ENCODE measurements at places on chromosomes 13 and 19.
A peak's percentile ranks its signal among the peaks of the same experiment; 100 is the strongest.

GRCh38 chr13:102580552-102581169 lies 16.1 kb upstream of the TPP2 start:
- peak; percentile 72 for DNase-seq

- DNase-seq: no peak
Measured at GRCh38 chr19:7265963-7266362, 28.3 kb downstream of the INSR start.

- no peak for DNase-seq
Measured at GRCh38 chr19:33248954-33249613, 23.4 kb upstream of the SLC7A10 start.

DNA sequence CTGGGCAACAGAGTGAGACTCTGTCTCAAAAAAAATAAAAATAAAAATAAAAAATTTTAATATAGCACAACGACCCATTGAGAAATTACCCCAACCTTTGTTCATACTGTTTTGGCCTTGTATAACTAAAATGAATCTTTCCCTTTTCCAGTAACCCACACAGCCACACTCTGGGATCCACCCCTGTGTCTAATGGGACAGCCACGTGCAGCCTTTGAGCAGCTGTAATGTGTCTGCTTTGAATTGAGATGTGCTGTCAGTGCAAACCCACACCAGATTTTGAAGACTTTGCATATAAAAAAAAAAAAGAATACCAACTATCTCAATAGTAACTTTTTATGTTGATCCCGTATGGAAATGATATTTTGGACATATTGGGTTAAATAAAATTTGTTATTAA lies 112.7 kb upstream of the UBL3 start:
- DNase-seq: no peak

DNA sequence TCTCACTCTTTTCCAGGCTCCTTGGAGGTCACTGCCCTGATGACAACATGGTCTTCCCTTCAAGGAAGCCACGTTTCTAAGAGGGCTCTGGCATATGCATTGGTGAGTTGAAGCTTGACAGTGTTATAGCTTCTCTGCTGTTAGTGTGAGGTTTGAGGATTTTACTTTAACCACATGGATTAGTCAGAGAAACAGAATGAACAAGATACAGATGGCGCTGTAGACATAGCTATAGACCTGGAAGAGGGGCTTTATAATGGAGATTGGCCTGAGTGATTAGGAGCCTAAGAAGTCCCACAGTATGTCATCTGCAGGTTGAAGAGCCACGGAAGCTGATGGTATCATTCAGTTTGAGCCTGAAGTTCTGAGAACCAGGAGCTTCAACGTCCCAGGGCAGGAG lies 18.4 kb upstream of the URI1 start:
- DNase-seq: peak; percentile 43

DNA sequence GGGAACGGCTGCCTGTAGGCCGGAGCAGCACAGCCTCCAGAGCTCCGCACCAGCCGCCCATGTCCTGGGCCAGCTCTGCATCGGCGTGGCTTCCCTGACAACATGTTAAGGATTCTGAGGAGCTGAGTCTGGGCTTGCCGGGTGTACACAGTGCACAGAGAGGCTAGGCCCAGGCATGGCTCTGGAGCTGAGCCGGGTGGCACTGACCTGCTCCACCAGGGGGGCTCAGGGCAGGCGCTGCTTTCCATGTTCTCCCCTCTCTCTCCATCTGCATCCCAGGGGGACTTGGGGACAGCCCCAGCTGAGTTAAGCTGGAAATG lies 31.6 kb downstream of the AP1M1 start:
- DNase-seq: no peak

Data from NCI-H2171 treated with DMSO at 0.1 percent for 48 hours (cell line).